Omental fat pad (tissue), 4 donors: ENCODE measurements at places on chromosomes 4 and X. TPM values are rescaled to one million over a fixed set of nuclear protein-coding genes. Genes with fewer than 3 reads are reported as not detected.

DNA sequence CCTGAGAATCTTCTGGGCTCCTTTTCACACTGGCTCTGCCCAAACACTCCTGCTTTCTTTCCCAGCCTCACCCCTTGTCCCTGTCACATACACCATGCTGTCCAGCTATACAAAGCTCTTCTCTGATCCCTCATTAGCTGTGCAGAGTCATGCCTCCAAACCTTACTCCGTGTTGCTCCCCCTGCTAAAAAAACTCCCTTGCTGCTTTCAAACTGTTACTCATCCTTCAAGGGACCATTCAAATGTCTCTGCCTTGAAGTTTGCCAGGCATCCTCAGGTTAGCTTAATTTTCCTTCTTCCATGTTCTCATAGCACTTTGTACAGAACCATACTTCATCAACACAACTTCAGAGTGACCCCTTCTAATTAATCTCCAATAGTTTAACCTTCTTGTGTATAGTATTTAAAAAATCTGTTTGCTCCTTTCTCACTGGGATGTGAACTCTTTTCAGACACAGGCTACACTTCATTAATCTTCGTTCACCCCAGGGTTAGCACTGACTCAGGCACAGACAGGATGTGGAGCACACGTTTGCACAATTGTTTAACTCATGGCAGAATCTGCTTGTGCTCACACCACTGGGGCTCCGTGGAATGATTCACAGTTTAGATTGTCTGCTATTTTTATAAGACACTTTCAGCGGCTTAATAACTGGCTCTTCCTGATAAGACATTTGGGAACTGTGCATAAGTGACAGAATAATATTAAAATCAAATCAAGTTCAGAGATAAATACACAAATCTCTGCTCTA, 21.4 kb upstream of the SEL1L3 start:
- no peak for DNase-seq

- DNase-seq, result no peak
Observed at GRCh38 chr4:36224972-36225903, 19.1 kb downstream of the ARAP2 start.

Gene ASMT
- not detected for total RNA-seq

Gene TBC1D8B
- 9.5 TPM for total RNA-seq
